ENCODE measurements at places on chromosomes 1 and 21. TPM values are rescaled to one million over a fixed set of nuclear protein-coding genes. Genes with fewer than 3 reads are reported as not detected.
A peak's percentile ranks its signal among the peaks of the same experiment; 100 is the strongest.

DNA sequence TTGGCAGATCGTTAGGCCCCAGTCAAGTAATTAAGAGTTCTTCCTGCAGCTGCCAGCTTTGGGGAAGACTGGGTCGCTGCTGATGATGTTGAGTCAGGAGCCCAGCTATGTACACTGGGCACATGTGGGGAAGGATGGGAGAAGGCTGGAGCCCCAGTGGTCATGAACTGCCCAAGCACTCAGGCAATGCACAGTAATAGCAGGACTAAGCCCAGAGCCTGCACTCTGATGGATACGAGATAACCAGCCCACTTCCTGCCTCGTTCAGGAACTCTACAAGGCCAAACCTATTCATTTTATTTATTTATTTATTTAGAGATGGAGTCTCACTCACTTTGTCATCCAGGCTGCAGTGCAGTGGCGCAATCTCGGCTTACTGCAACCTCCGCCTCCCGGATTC, 81.1 kb upstream of the BTG3 start:
- no peak for DNase-seq

DNA sequence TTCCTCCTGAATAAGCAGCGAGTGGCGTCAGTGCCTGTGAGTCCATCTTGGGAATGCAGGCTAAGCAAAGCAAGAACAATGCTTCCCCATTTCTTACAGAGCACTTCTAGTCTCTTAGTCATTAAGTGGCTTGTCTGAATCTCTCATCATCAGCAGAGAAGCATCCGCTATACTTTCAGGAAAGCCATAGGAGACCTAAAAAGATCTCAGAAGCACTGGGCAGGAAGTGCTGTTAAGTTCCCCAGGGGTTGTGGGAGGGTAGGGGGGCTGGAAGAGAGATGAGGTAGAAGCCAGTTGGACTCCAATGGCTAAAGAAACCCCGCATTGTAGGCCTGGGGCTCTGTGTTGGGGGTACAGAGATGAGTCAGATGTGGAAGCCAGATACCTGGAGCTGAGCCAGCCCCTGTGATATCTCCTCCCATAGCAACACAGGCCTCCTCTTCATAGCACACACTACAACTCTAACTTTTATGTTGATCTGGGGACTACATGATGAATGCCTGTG, 44.9 kb downstream of the SYT6 start:
- DNase-seq, result no peak

DNA sequence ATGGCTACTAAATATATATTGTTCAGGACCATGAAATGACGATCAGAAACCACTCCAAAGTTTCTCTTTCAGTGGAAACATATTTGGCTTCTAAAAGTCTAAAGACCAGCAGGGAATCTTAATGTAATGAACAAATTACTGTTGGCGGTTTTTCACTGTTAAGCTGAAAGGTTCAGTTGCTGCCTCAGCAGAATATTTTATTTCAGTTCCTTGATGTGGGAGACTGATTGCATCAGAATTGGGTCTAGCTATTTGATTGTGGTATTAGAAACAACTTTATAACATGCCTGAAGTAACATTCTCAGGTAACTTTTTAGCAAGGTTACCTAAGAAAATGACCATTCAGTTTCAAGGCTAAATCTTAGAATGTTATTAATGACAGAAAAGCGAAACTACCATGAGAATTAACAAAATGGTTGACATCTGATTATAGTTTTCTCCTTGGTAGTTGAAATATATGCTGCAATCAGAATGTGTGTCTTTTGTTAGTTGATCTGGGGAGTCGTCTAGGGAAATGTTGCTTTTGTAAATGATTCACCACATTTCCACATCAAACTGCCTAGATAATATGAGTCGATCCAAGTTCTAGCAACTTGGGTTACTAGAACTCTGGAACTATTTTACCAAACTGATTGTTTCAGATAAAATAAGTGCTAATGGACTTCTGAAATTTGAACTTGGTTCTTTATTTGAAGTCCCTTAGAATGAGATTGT, 200.4 kb downstream of the HMCN1 start:
- no peak for DNase-seq

- DNase-seq, result peak; percentile 77
These were observed 34.4 kb upstream of the SLC30A1 start for GRCh38 chr1:211613108-211613947.

DNA sequence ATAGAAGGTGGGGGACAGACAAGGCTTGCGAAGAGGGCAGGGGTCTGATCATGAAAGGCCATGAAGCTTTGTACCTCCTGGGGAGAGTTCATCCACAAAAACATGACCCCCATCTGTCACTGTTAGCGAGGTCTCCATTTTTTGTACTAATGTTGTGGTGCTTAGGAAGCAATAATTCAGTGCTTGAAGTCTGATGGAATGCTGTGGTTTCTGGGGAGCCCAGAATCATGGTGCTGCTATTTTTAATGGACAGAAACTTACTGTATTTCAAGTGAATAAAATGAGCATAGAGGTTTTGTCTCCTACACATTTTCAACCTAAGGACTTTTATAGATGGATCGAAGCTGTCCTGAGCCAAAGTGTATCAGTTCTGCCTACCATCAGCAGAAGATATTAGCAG, 28.2 kb upstream of the RGL1 start:
- no peak for DNase-seq

DNA sequence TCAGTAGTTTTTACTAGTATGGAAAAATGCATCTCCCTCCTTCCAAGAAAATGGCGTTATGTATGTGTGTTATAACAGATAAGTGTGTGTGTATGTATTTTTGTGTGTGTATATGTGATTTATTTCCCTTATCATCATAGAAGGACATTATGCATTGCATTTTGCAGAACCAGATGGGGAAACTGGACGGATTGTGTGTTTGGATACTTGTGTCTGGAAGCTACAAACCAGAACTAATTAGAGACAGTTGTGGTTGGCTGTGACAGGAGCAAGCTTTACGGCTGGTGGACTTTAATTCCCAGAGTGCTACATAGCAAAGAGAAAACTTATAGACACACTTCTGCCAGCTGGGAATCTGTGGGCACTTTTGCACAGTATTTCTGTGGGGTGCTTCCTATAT, 162.5 kb downstream of the RWDD3 start:
- no peak for DNase-seq

The ZNF683 gene
- not detected for total RNA-seq

The MRPL37 gene
- 89.3 TPM for total RNA-seq

The PIGM gene
- 2.5 TPM for total RNA-seq

All from heart left ventricle (tissue), 16 donors.